RPMI8226 (cell line): ENCODE measurements at places on chromosomes 3 and 15.

DNA sequence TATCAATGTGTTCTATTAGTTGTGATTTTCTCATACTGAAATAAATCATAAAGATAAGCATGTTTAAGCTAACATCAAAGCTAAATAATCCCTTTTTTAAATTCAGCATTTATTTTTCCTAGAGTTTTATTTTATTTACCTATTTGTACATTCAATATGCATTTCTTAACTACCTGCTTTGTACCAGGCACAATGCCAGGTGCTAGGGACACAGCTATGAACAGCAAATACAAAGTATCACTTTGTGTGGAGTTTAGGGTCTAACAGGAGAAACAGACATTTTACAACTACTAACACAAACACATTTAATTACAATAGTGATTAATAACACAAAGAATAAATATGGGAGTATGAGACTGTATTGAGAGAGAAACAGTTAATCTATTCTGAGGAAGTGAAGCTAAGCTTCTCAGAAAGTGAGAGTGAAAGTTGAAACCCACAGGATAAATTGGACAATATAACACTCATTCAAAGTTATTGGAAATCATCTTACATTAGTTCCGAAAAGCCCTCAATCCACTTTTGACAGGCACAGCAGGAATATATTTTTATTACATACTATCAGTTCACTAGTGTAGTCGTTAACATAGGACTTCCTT lies 159.6 kb downstream of the GBE1 start:
- DNase-seq, result no peak

DNA sequence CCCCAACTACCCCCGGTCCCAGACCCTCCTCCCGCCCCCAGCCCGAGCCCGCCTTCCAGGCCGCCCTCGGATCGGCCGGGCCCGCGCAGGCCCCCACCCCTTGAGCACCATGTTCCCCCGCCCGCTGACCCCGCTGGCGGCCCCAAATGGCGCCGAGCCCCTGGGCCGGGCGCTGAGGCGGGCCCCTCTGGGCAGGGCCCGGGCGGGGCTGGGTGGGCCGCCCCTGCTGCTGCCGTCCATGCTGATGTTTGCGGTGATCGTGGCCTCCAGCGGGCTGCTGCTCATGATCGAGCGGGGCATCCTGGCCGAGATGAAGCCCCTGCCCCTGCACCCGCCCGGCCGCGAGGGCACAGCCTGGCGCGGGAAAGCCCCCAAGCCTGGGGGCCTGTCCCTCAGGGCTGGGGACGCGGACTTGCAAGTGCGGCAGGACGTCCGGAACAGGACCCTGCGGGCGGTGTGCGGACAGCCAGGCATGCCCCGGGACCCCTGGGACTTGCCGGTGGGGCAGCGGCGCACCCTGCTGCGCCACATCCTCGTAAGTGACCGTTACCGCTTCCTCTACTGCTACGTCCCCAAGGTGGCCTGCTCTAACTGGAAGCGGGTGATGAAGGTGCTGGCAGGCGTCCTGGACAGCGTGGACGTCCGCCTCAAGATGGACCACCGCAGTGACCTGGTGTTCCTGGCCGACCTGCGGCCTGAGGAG lies 472 bp downstream of the CHST14 start:
- peak; percentile 29 for DNase-seq

- DNase-seq, result no peak
Measured at GRCh38 chr15:51634591-51635198, 12.1 kb upstream of the DMXL2 start.

DNA sequence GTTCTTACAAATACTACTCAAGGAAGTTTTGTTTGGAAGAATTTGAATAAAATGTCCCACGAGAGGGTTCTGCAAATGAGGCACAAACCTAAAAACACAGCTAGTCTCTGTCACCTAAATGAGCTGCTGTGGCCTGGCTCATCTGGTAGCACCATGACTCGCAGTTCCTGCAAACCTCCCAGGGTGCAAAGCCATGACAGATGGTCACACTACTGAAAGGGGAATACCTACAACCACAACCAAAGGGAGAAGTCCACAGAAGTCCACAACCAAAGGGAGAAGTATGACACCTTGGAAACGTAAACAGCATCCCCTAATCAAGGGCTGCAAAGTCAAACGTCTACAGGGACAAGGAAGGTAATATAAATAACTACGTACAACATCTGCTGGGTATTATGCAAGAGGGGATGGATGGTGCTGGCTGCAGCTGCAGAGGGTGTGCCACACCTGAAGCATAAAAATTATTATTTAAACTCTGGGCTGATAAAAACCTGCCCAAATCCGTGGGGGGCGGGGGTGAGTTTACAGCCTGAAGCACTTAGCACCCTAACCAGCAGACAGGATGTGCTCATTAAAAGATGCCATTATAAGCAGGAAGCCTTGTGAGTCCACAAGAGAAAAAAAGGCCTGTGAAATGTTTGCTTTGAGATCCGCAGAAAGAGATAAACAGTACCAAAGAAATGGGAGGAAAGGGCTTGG lies 184.0 kb downstream of the MAGI1 start:
- peak; percentile 58 for DNase-seq

GRCh38 chr15:101570241-101570640 lies 80.7 kb upstream of the PCSK6 start:
- no peak for DNase-seq

- DNase-seq, result no peak
Measured at GRCh38 chr3:64134882-64135281, 90.4 kb downstream of the PRICKLE2 start.

DNA sequence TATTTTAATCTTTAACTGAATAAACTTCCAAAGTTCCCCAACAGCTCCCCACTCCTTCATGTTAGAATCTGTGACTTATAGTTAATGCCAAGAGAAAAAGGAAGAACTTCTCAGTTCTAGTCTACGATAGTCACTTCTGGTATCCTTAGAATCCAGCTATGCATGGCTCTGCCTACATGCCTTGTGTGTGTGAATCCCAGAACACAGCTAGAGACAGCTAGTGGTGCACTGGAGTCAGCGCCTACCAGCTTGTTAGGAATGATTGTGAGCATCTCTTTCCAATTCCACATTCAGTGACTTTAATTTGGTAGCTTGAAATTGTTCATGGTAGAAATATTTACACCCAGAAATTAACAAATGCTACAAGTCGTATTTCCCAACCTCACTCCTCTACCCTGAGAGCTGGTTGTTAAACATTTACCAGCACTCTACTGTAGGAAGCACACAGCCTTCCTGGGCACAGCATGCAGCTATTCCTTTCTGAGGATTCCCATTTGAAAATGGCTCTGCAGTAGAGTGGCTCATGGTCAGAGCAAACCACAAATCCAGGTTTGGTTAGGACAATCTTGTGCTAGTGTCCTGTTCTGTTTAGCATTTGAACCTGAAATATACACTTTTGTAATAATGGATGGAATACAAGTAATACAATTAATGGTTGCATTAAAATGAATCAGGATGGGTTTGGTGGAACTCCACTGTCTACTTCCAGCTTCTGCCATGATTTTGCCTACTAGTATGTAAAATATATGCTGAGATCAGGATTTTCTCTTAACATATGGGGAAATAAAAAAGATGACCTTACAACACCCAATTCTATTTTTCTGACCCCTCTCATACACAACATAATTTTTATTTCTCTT lies 371.0 kb upstream of the GBE1 start:
- no peak for DNase-seq

- no peak for DNase-seq
Measured at GRCh38 chr15:92324101-92324963, 69.3 kb upstream of the ST8SIA2 start.

- no peak for DNase-seq
Measured at GRCh38 chr3:42183991-42184632, 81.9 kb downstream of the CCK start.

- no peak for DNase-seq
Measured at GRCh38 chr15:71353171-71353570, 237.9 kb downstream of the THSD4 start.

- DNase-seq, result peak; percentile 10
Measured at GRCh38 chr3:111924283-111924682, 54.5 kb upstream of the ABHD10 start.

- peak; percentile 67 for DNase-seq
Measured at GRCh38 chr15:85690561-85691231, 104.0 kb downstream of the KLHL25 start.

GRCh38 chr3:188367678-188368077 lies 213.7 kb downstream of the LPP start:
- no peak for DNase-seq

- DNase-seq, result peak; percentile 25
Measured at GRCh38 chr3:109269577-109270275, 46.6 kb downstream of the DPPA2 start.

DNA sequence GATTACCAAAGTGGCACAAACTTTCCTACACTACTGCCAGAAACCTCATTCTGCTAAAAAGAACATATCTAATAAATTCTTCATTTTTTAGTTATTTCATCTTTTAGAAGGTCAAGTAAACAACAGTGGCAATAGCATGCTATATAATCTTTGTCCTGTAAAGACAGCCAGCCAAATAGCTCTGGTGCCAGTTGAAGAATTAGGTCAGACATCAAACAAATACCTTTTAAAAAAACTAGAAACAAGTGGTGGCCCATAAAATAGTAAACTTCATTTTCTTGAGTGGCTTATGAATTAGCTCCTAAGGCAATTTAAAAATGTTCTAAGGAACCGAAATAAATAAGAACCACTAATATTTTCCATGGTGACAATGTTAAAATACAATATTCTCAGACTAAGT lies 19.5 kb downstream of the CCDC14 start:
- DNase-seq, result no peak

- DNase-seq, result no peak
Measured at GRCh38 chr3:27628026-27628750, 93.9 kb downstream of the EOMES start.

- no peak for DNase-seq
Measured at GRCh38 chr3:166498446-166498845, 661.2 kb upstream of the BCHE start.

- DNase-seq, result no peak
Measured at GRCh38 chr3:45640724-45641361, 46.3 kb downstream of the LIMD1 start.

GRCh38 chr3:58077596-58078285 lies 69.5 kb downstream of the FLNB start:
- DNase-seq, result no peak

- no peak for DNase-seq
Measured at GRCh38 chr15:85331655-85332285, 48.6 kb upstream of the AKAP13 start.

- no peak for DNase-seq
Measured at GRCh38 chr3:57706462-57706861, 13.6 kb upstream of the DENND6A start.

GRCh38 chr3:126753191-126754160 lies 49.4 kb downstream of the CHCHD6 start:
- DNase-seq, result no peak

DNA sequence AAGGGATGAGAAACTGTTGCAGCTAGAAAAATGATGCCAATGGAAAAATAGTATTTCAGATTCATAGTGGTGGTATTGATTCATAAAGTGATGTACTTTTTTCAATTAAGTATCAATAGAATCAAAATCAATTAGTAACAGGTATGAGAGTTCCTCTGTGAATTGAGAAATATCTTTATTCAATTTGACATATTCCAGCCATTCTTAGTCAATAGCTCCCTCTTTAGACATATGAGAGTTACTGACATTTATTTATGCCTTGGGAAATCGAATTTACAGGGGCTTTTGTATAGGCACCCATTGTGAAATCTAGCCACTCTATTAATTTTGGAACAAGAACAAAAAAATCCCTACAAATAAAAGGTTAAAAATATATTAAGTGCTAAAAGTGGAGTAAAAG lies 386.9 kb upstream of the CNTN3 start:
- DNase-seq, result no peak

- peak; percentile 73 for DNase-seq
Measured at GRCh38 chr3:113897373-113897777, 50.4 kb upstream of the ZDHHC23 start.

DNA sequence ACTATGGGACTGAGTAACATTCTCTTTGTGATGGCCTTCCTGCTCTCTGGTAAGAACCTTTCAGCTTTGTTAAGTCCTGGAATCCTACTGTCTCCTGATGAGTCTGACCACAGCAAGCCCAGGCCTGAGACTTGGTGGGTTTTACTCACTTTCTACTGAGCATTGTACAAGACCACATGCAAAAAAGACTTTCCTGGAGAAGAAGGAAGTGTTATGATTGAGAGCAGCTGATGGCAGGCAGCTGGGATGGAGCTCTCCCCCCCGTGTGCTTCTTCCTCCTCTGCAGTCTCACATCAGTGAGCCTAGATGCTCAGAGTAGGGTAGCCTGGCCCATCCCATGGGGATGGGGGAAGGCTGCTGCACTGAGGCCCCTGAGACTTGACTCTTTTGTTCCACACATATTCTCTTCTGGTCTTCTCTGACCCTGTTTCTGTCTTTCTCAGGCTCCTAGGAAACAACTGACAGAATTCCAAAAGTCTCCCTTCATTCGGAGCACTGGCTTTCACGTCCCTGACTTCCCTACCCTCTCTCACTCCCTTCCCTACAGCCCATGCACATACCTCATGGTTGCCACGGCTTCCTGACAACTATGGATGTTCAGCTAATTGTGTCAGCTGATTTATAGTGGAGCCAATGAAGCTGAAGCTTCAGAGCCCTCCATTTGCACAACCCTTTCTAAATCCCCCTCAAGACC lies 36.6 kb downstream of the CD86 start:
- no peak for DNase-seq

GRCh38 chr15:63136742-63137141 lies 15.1 kb downstream of the LACTB start:
- no peak for DNase-seq

GRCh38 chr3:11238880-11239279 lies 33.3 kb upstream of the ATG7 start:
- DNase-seq, result no peak

GRCh38 chr3:48301800-48302166 lies 31.7 kb downstream of the SPINK8 start:
- peak; percentile 49 for DNase-seq

GRCh38 chr15:57343048-57343447 lies 33.3 kb upstream of the CGNL1 start:
- DNase-seq, result no peak

GRCh38 chr3:146884296-146884695 lies 279.1 kb upstream of the PLSCR5 start:
- no peak for DNase-seq

DNA sequence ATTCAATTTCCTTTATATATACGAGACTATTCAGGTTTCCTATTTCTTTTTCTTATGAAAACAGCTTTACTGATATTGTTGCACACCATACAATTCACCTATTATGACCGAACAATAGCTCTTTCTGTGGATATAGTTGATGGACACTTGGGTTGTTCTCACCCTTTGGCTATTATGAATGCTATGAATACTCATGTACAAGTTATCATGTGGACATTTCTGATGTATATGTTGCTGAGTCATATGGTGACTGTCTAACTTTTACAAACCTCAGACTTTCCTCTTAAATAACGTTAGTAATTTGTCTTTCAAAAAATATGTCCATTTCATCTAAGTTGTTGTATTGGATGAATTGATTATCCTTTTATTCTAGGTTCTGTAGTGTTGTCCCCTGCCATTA lies 15.7 kb upstream of the USF3 start:
- no peak for DNase-seq
